ENCODE measurements at places on chromosomes 12 and 14.

DNA sequence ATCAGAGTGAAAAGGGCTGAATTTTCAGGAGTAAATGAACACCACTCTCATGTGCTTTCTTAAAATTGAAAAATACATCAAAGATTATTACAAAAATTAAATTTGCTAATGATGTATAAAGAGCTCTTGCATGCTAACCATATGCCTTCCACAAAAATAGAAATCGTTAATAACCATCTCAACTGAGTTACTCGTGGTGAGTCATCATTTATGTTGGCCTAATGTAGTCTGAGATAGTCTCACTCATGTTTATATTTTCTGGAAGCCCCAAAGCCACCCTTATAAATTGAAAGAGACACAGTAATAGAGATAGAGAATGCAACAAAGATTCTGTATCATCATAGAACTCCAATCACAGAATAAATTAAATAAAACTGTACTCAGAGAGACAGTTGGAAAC, 131.2 kb downstream of the KCNH5 start:
- no peak for DNase-seq

DNA sequence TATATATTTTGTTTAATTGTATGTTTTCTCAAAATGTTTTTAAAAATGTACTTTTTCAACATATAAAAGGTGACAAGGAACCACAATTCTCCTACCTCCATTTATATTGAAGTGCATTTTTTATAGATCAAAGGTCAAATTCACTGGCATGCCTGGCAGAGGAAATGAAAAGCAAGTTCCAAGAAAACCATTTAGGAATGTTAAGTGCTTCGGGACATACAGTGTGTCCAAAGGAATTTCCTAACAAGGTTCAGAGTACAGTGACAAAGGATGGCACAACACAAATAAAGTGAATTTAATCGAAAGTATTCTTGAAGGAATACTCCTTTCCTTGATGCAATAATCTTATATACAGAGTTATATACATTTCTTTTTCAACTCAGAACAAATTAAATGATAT, 242.3 kb downstream of the CCER1 start:
- peak; percentile 6 for DNase-seq

GRCh38 chr12:1262011-1262410, 271.0 kb downstream of the ERC1 start:
- no peak for DNase-seq

GRCh38 chr12:46650688-46651087, 175.1 kb downstream of the SLC38A4 start:
- no peak for DNase-seq

DNA sequence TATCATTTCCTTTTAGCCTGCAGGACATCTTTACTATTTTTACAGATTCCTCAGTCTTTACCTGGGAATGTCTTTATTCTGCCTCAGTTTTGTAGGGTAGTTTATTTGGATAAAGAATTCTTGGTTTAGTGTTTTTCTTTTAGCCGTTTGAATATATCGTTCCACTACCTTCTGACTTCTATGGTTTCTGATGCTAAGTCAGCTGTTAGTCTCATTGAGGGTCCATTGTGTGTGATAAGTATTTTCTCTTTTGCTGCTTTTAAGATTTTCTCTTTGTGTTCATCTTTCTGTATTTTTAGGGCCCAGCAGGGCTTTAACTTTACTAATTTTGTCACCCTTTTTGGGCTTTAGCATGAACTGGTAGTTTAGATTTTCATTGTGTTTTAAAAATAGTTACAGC, 113.5 kb downstream of the MNAT1 start:
- no peak for DNase-seq

DNA sequence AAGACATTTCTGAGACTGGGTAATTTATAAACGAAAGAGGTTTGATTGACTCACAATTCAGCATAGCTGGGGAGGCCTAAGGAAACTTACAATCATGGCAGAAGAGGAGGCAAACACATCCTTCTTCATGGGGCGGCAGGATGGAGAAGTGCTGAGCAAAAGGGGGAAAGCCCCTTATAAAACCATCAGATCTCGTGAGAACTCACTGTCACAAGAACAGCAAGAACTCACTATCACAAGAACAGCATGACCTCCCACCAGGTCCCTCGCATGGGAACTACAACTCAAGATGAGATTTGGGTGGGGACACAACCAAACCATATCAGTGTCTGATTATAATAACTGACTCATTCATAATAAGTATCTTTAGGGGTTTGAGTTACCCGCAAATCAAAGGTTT, 6.4 kb downstream of the SLC39A9 start:
- no peak for DNase-seq

GRCh38 chr12:12807970-12808702, 5.0 kb upstream of the DDX47 start:
- peak; percentile 30 for DNase-seq

GRCh38 chr14:39841088-39841487, 408.9 kb upstream of the FBXO33 start:
- no peak for DNase-seq

GRCh38 chr14:74841230-74842207, 34.4 kb downstream of the PROX2 start:
- DNase-seq, result no peak

GRCh38 chr14:102013669-102014200, 49.4 kb downstream of the DYNC1H1 start:
- DNase-seq, result no peak

GRCh38 chr14:90722590-90722989, 93.6 kb downstream of the TTC7B start:
- DNase-seq, result no peak

- DNase-seq, result no peak
Measured at GRCh38 chr14:72612041-72612440, 281.9 kb downstream of the DPF3 start.

DNA sequence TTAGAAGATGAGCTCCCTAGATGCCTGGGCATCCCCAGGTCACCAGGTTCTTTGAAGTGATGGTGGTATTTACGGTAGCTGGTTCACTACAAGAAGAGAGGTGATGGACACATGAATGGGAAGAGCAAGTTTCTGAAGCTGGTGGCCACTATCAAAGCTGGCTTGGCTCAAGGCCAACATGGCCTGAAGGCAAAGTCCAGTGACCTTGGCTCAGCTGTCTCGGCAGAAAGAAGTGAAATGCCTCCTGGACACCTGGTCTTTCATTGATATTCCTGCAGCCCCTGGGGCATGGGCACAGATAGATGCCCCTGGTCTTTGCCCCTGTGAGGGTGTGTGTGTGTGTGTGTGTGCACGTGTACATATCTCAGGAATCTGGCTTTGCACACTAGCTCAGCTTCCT, 441.8 kb upstream of the TMPO start:
- no peak for DNase-seq

GRCh38 chr12:133204264-133204603, 22.9 kb downstream of the ZNF268 start:
- DNase-seq, result no peak

DNA sequence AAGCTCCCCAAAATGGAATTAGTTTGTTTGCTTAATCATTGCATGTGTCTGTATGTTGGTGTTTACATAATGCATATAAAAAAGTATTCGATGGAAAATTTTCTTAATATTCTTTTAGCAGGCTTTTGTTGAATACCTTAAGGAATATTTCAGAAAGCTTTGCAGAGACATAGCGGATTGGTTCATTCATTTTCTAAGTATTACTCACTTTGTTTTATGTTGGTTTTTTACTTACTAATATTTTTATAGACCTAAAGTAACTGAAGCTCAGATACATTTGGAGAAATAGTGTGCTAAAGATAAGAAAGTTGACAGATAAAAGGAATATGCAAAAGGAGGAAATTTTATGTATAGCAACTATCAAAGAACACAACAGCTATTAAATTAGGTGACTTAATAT, 191.0 kb downstream of the ERC1 start:
- no peak for DNase-seq

- DNase-seq, result no peak
Measured at GRCh38 chr12:117045160-117046010, 53.8 kb downstream of the TESC start.

- DNase-seq, result no peak
Measured at GRCh38 chr12:101493556-101493955, 18.4 kb downstream of the SPIC start.

DNA sequence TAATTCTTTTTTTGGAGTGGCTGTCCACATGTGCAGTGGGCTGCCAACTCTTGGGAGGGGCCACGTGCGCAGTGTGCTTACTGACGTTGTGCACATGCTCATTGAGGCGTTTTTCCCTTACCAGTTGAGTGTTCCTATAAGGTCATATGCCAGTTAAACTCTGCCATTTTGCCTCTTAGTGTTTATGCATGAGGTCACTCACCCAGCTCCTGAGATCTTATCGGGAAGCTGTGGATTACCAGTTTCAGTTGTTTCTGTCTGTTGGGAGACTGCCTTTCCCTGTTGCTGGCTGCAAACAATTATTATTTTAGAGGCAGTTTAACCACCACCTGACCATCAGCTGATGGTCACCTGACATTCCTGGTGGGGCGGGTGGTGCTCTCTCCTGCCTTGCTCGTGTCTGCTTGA, 16.1 kb upstream of the KIF21A start:
- no peak for DNase-seq

- DNase-seq, result no peak
Measured at GRCh38 chr12:132012919-132013568, 63.3 kb downstream of the EP400 start.

DNA sequence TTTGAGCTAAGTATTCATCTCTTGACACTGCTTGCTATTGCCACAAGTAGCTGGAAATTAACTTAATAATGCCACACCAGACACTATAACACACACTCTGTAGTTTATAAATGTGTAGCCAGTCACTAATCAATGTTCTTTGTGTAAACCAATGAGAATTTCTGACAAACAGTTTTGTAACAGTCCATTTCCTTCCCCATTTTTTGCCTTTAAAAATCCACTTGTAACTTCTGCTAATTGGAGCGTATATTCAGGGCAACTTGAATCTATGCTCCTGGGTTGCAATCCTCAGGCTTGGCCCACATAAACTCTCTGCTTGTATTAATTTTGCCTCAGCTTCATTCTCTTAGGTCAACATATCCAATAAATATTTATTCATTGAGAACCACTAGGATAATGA, 125.0 kb upstream of the DHRS4 start:
- DNase-seq, result no peak

- no peak for DNase-seq
Measured at GRCh38 chr12:64580681-64581080, 29.6 kb upstream of the RASSF3 start.
